ENCODE measurements at places on chromosomes 2 and 18. TPM values are rescaled to one million over a fixed set of nuclear protein-coding genes. Genes with fewer than 3 reads are reported as not detected.

Gene ANKRD23
- total RNA-seq, result 8.4 TPM

Gene SPATA3
- not detected for total RNA-seq

Gene FOSL2
- total RNA-seq, result 311 TPM

Gene MATN3
- 1.8 TPM for total RNA-seq

Gene KCNG2
- 1.5 TPM for total RNA-seq

GRCh38 chr18:54206447-54206846, 18.0 kb downstream of the MBD2 start:
- H3K27me3 ChIP-seq, result no peaks in the 10 kb centered on the region
- peak overlapping the region; percentile 3 for H3K27ac ChIP-seq
- H3K4me3 ChIP-seq, result no peak overlapping the region
- peaks cover 4% of the 10 kb centered on the region for H3K36me3 ChIP-seq
- no peak for DNase-seq

Measured in thoracic aorta (tissue), 2 donors.